Right ventricle myocardium superior (tissue), 1 donor: ENCODE measurements at places on chromosomes 4 and X. TPM values are rescaled to one million over a fixed set of nuclear protein-coding genes. Genes with fewer than 3 reads are reported as not detected.

DNA sequence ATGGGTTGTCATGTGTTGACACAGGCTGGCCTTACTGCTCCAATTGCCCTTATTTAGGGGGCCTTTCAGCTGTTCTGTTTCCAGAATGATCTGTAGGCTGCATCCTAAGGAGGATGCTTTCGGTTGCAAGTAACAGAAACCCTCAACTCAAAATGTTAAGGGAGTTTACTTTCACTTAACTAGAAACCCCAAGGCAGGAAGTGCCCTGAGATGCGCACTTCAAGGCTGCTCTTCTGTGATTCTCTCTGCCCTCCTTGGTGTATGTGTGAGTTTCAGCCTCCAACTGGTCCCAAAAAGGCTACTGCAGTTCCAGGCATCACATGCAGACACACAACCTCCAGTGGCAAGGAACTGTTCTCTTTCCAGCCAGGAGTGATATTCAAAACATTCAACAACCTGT, 97.3 kb upstream of the ATP6AP2 start:
- DNase-seq, result no peak

GRCh38 chr4:89835413-89835812, 1.5 kb downstream of the SNCA start:
- no peak for DNase-seq

GRCh38 chr4:7104366-7105031, 36.6 kb upstream of the GRPEL1 start:
- DNase-seq, result no peak

GRCh38 chrX:39421006-39421405, 619.7 kb downstream of the MID1IP1 start:
- no peak for DNase-seq

DNA sequence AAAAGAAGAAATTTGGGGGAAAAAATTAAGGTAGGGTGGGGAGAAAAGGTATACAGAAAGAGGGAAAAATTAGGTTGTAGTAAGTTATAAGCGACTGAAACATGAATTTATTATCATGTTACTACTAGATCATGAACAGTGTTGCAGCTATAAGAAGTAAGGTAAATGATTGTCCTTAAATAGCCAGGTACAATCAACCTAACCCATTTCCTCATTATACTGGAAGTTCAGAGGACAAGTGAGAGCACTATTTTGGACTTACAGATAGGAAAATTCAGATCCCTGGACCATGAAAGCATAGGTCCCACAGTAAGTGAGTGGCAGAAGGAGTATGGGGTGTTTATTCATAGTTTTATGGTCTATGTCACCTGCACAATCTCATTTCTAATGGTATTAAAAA, 23.5 kb downstream of the PIR start:
- DNase-seq, result no peak

- peak; percentile 51 for DNase-seq
Measured at GRCh38 chr4:139735381-139736273, 70.0 kb downstream of the MGST2 start.

DNA sequence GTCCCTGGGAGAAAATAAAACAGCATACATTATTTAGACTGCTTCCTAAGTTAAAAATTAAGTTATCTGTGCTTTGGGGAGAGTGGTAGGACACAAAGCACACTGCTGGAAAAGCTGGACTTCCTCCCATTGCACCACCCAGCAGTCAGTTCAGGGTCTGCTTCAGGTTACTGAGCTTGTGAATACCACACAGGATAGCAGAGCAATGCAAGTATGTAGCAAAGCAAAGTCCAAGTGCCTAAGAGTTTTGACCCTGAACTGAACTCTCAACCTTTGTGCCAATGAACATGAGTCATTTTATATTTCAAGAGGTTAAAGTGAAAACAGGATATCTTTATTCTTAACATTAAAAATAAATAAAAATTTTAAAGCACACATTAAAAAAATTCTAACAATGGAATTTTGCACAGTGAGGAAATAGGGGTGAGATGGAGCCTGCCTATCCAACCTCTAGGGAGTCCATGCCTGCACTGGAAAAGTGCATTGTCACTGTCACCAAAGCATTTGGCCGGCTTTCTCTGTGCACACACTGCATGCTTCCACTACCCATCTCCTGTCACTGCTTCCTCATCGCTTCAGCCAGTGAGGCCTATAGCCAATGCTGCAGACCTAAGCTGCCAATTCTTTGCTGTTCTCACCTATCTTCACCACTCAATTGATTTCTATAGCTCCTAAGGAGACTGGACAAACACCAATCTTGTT, 50.9 kb downstream of the ABCG2 start:
- no peak for DNase-seq

DNA sequence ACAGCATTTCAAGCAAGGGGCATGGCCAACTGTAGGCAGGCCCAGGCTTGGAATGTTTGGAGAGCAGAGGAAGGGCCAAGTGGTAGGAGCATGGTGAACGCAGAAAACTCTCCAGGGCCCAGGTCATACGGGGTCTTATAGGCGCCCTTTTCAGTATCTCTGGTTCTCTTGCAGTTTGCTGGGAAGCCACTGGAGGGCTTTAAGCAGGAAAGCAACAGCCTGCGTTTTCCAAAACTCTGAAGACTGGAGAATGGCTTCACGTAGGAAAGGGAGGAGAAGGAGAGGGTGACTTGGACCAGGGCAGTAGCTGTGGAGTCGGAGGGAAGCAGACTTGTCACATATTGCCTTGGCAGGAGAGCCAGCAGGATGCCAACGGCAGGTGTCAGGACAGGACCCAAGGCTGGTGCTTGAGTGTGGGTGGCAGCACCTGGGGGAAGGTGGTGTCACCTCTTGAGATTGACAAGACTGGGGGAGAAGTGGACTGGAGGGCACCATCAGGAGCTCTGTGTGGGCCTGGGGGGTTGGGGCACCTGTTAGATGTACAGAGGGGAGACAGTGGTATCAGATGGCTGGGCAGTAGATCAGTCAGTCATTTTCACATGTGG, 21.9 kb downstream of the TKTL1 start:
- no peak for DNase-seq

DNA sequence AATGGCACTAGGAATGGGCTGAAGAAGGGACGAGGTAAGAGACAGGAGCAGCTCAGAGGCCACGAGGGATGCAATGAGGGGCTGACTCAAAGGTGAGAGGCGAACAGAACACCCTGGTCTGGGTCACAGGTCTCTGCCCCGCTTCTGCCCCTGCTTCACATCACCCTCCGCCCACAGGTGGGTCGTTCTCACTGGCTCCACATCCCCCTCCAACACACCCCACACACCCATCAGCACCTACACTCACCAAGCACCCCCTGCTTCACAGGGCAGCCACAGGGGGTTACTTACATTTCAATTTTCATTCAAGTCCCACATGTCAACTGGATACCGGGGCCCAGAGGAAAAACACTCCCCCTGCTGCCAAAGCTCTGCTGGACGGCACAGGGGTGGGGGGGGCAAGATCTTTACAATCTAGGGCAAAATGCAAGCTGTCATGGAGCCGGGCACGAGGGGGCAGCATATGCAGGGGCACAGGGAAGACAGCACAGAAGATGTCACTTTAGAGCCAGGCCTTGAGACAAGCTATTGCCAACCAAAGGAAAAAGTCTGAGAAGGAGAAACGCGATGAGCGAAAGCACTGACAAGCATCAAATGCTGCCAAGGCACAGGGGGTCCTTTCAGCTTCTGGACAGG, 94.0 kb downstream of the AFAP1 start:
- no peak for DNase-seq

GRCh38 chrX:137742846-137743245, 176.9 kb downstream of the ZIC3 start:
- DNase-seq, result no peak

- no peak for DNase-seq
Measured at GRCh38 chr4:138751309-138751708, 264.3 kb upstream of the NOCT start.

RAB9A gene
- total RNA-seq, result 22.6 TPM

SH3RF1 gene
- total RNA-seq, result 8.3 TPM

FGA gene
- 0.46 TPM for total RNA-seq
